OCI-LY7 (cell line): ENCODE measurements at places on chromosomes 4 and X.

GRCh38 chr4:85828027-85828890 is 353.3 kb downstream of the ARHGAP24 start:
- DNase-seq: no peak

DNA sequence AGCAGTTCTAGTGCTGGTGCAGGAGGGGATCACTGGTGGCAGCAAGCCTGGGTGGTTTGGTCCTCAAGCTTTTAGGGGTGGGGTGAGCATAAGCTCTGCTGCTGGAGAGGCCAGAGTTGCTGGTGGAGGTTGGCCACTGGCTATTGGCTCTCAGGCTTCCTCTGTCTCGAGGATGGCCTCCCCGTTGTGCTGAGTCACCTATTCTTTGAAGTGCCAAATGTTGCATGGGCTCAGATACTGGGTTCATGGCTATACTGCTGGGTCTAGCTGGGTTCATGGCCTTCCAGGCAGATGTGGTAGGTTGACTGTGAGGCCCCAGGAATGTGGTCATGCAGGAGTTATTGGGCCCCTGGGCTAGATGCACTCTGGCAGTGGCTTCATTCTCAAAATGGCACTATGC is 466.3 kb downstream of the NAF1 start:
- no peak for DNase-seq

GRCh38 chrX:82748906-82749505 is 759.1 kb upstream of the POU3F4 start:
- no peak for DNase-seq

DNA sequence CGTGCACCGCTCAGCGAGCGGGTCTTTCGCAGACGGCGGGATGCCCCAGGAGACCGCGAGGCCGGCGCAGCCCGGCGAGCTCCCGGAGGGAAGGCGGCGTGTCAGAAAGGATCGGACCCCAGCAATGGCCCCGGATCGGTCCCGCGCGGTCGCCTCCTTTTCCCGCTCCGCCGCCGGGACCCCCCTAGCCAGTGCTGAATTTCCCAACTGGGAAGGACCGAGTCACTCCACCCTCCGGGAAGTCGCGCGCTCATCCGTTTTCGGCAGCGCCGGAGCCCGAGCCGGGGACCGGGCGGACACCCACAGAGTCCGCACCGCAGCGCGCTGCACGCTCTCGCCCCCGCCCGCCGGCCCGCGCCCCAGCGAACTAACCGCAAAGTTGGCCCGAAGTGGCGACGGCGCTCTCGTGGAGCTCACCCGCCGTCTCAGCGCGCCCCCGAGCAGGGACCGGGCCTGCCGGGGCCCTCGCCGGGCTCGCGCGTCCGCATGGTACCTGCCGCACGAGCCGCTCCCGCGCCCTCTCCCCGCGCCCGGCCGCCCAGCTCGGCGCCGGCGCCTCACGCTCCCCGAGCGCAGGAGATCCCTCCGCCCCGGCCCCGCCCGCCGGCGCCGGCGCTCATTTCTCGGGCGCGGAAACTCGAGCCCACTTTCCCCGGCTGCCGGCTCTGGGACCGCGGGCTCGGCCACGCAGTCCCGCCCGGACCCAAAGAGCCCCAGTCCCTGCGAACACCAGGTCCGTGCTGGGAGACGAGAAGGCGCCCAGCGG is at the start of gene FAT1:
FAT1 (minus strand) TSS at position 565 of the 766 bp plus-strand sequence. CDS start 14,029 bp downstream, outside the sequence.
- DNase-seq: no peak

- DNase-seq: no peak
Measured at GRCh38 chr4:182704948-182705347, 212.2 kb downstream of the DCTD start.

DNA sequence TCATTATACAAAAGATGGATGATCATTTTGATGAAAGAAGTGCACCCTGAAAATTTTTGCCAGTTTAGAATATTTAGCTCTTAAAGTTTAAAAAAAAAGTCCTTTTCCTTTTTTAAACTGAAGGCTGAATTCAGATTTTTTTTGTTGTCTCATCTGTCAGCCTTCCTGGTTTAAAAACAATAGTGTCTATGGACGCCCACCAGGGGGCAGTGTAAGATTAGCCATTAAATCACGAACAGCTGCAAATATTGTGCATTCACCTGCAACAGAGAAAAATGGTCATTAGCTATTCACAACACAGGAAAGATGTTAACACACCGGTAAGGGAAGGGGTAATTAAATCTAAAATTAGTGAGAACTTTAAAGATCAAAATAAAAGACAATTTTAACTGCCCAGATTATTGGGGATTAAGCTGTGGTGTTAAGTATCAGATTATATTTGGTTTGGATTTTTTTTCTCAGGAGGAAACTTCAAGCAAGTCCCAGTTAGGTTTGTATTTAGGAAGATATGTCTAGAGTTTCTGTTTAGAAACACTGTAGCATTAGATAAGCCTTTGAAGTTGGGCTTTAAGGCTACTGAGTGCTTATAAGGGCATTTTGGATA is 4.4 kb upstream of the CXorf38 start:
- DNase-seq: peak; percentile 73

DNA sequence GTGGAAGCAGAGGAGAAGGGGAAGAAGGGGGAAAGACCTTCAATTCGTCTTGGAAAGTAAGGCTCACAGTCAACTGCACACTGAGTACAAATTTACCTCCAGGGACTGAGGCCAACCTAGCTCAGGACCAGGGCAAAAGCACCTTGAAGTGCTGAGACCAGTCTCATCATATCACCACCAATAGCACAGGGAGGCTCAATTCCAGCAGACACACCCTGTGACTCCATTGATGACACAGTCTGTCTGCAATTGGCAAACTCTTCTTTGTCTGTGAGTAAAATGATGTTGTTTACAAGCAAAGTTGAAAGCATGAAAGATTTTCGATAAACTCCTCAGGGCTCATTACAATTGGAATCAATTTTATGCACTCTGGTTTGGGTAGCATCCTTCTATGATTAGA is 32.3 kb downstream of the TRIML1 start:
- no peak for DNase-seq

DNA sequence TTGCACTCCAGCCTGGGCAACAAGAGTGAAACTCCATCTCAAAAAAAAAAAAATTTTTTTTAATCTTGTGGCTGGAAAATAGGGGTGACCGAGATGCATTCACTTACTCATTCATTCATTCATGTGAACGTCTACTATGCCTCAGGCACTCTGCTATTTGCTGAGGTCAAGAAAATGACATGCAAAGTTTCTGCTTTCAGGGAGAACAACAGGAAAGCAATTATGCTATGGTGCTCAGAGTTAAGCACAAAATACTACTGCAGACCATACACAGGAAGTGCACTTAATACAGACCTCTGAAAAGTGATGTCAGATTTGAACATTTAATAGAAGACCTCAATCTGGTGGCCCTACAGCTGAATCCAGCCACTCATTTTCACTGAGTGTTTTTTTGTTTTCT is 59.6 kb upstream of the DUSP21 start:
- no peak for DNase-seq

GRCh38 chrX:23575281-23575680 is 92.0 kb upstream of the PRDX4 start:
- DNase-seq: no peak

DNA sequence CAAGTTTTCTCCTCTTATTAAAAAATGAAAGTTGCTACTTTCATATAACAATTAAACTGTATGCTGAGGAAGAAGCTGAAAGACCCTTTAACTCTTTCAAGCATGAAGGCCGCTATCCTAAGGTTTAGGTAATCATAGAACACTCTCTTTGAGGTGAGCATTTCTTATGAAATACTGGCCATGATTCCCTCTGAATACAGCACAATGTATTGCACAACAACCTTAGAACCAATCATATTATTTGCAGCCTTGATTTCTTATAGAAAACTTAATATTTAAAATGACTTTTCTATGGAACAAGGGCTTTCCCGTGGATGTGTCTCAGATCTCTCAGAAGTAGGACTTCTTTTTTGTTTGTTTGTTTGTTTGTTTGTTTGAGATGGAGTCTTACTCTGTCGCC is 333.4 kb upstream of the TEX13C start:
- no peak for DNase-seq

GRCh38 chrX:1483843-1484637 is 31.3 kb upstream of the ASMTL start:
- DNase-seq: peak; percentile 76

DNA sequence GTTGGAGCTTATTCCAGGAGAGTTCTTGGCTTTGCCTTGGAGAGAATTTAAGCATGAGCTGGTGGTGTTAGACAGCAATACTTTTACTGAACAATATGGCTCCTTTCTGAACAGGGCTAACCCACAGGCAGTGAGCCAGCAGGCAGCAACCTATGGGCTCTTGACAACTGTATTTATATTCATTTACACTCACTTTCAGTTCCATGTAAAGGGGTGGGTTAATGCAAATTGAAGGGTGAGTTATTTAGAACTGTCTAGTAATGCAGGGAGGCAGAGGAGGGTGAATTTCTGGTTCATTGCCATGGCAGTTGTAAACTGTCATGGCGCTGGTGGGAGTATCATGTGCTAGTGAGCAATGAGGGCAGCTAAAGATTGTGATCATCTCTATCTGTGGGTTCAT is 15.7 kb downstream of the FOXR2 start:
- no peak for DNase-seq

DNA sequence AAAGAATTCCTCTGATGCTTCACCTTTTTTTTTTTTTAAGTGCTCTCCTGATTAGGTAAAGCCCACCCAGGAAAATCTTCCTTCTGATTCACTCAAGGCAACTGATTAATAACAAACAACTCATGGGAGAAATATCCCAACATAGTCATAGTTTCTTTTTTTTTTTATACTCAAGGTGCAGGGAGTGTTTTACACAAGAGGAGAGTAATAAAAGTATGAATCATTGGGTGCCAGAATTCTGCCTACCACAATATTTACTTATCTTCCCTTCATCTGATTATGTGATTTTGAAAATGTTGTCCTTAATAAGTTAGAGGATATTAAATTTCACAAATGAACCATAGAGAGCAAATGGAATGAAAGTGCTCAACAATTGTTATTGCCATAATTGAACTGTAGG is 329.9 kb downstream of the TECRL start:
- no peak for DNase-seq

DNA sequence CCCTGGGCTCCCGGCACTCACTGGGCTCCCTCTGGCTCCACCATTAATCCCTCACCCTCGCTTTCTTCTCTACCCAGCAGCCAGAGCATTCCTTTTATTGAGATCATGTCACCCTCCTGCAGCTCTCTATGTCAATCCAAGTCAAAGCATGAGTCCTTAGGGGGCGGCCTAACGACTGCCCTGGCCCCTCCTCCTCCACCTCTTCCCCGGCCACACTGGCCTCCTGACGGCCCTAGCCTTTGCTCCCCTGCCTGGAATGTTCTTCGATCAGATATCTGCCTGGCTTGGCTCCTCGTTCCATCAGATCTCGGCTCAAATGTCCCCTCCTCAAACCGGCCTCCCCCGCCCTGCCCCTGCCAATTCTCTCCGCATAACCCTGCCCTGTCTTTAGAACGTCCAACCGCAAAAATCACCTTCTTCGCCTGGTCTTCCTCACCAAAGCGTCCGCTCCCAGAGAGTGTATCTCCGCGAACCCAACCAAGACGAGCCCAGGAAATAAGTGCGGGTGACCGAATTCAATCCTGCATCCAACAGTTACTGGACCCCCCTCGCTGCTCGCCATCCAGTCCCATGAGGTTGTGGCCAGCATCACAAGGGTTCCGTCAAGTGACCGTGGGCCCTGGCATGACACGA is 722 bp upstream of the PNCK start:
- DNase-seq: no peak

- DNase-seq: no peak
Measured at GRCh38 chr4:52869656-52870055, 7.5 kb downstream of the RASL11B start.

- no peak for DNase-seq
Measured at GRCh38 chr4:8045909-8046308, 106.2 kb upstream of the AFAP1 start.

- DNase-seq: no peak
Measured at GRCh38 chrX:40663880-40664630, 16.7 kb upstream of the CXorf38 start.

DNA sequence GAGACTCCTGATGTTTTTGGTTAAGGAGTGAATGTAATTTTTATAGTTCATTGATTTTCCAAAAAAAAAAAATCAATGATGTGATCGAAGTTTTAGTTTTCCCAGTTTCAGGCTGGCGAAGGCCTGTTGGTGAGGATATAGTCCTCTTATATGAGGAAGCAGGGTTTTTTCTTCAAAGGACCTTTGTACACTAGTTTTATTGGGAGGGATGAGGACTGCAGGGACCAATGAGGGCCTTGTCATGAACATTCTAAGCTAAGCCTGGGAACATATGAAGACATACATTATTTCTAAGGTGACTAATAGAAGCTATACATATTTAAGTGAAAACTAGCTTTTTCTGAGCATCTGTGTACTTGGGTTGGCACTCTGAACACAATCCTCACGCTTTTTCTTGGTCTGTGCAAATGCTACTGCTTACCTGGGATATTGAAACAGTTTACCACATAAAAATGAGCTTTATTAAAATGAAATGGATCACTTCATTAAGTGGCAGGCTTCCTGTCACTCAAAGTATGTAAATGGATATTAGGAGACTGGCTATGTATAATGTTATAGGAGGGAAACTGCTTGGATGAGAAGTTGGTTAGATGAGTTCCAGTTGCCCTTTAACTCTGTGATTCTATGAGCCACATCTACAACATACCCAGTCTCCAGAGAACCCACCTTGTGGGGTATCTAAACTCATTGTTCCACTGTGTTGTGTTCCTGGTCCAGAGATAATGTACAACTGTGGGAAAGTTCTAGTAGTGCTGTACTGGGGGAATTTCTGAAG is 43.5 kb downstream of the SLC4A4 start:
- no peak for DNase-seq

GRCh38 chr4:52555356-52555716 is 103.8 kb downstream of the USP46 start:
- DNase-seq: no peak
